ACHN (cell line): ENCODE measurements at places on chromosomes 4 and X.

GRCh38 chrX:71301195-71301924 lies at the start of gene ITGB1BP2:
Gene ITGB1BP2 (plus strand): TSS chrX:71301750. CDS start chrX:71301807, 57 bp downstream.
- DNase-seq, result no peak

DNA sequence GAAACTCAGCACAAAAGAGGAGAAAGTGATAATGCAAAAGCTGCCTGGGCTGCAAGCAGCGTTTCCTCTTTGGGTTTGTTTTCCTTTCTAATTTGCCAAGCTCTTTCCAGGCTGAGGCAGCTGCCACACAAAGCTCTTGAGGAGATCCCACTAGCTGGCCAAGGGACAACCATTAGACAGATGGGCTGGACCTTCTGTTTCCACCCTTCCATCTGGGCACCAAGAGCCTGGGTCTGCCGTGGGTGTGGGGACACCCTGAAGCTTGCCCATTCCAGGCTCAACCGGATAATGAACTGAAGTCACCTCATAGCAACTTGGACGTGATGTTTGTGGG lies 194.6 kb upstream of the C1QTNF7 start:
- no peak for DNase-seq

DNA sequence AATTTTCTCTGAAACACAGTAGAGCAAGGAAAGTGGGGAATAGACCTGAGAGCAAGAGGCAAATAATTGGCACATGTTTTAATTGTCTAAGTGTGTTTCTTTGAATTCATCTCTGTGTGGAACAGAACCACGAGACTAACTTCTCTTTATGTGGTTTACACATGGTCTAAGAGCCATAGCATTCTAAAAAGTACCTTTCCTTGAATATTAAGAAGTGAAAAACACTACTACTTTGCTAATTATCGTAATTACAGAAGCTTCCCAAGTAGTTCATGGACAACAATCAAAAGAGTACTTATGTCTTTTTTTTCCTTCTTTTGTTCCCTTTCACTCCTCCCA lies 2.9 kb upstream of the CYBB start:
- DNase-seq, result no peak

DNA sequence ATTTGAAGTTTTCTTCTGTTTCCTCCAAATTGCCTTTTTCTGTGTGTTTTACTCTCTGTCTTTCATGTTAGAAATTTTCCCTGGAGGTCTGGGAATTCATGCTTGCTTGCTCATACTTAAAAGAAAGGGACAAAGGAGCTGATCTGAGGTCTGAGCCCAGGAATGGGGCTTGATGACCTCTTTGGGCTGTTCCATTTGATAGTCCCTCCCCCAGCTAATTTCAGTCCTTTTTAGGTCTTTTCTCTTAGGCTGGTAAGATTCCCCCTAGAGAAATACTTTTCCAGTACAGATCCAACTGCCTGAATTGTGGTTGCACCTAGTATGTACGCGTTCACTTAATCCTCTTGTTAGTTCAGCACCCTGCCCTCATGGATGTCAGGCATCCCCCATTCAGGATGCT lies 5.5 kb upstream of the PIGA start:
- DNase-seq, result no peak

- DNase-seq, result no peak
These were observed 33.8 kb downstream of the CXCL1 start for GRCh38 chr4:73902817-73903547.

DNA sequence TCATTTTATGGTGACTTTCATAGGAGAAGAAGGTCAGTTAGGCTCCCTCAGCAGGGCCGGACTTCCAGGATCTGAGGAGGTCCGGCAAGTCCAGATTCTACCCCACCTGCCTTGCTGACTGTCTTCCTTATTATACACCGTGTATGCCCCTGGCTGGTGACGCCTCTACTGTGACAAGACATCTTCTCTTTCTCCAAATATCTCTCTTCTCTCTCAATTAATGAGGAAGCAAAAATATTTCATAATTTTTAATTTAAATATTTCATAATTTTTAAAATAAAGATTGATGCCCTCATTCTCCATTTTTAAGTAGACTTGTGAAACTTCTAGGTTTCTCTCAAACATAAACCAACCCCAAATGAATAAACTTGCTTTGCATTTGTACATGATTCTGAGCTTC lies 202.5 kb downstream of the NSUN7 start:
- no peak for DNase-seq

- DNase-seq, result no peak
These were observed 270.2 kb upstream of the SMIM31 start for GRCh38 chr4:164483711-164484110.

- peak; percentile 80 for DNase-seq
These were observed 1.5 kb downstream of the PIM2 start for GRCh38 chrX:48917139-48918001.

GRCh38 chr4:16029262-16029661 lies 54.6 kb downstream of the PROM1 start:
- no peak for DNase-seq

- DNase-seq, result no peak
These were observed 87.9 kb upstream of the C4orf50 start for GRCh38 chr4:6106156-6106555.

- DNase-seq, result no peak
These were observed 163.3 kb upstream of the USP38 start for GRCh38 chr4:143021384-143021783.

GRCh38 chrX:44239036-44239435 lies 104.4 kb downstream of the EFHC2 start:
- DNase-seq, result no peak

DNA sequence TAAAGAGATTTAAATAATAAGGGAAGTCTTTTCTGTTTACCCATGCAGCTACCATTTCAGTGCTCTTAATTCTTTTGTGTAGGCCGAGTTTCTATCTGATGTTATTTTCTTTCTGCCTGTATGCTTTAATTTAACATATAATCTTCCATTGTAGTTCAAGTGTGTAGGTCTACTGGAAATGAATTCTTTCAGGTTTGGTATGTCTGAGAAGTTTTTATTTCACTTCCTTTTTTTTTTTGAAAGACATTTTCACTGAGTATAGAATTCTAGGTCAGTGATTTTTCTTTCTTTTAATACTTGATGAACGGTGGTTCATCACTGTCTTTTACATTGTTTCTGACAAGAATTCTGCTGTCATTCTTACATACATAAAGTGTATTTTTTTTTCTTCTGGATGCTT lies 42.1 kb downstream of the VAMP7 start:
- DNase-seq, result no peak

GRCh38 chr4:13386405-13387107 lies 97.6 kb downstream of the RAB28 start:
- no peak for DNase-seq

DNA sequence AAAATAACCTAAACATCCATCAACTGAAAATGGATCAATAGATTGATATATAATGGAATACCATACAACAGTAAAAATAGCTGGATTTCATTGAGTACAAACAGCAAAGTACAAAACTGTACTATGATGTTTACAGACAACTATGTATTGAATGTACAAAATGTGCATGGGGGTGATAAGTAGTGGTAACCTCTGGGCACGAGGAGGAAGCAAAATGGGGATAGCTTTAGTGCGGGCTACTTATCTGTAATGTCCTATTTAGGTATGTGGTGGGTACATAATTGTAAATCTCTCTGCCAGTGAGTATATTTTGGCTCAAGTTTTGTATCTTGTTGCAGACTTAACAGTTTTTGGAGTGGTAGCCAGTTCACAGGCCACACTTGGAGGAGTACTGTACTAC lies 123.6 kb downstream of the STAG2 start:
- DNase-seq, result no peak

DNA sequence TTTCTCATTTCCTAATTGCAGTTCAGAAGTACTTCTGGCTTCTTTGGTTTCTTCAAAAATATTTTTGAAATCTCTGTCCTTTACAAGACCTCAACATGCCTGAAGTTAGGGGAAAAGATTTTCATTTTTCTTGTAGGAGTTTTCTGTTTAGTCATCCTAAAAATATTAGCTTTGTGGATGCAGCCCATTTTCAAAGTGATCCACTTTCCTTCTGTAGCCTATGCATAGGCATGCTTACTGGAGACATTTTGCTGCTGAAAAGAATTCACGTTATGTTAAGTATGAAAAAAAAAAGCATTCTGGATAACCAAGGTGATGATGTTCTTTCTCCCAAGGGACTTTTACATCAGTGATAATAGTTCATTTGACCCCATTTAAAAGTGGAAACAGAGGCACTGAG lies 245.6 kb downstream of the THOC2 start:
- no peak for DNase-seq

- no peak for DNase-seq
These were observed 18.3 kb upstream of the DUSP9 start for GRCh38 chrX:153628665-153629064.

DNA sequence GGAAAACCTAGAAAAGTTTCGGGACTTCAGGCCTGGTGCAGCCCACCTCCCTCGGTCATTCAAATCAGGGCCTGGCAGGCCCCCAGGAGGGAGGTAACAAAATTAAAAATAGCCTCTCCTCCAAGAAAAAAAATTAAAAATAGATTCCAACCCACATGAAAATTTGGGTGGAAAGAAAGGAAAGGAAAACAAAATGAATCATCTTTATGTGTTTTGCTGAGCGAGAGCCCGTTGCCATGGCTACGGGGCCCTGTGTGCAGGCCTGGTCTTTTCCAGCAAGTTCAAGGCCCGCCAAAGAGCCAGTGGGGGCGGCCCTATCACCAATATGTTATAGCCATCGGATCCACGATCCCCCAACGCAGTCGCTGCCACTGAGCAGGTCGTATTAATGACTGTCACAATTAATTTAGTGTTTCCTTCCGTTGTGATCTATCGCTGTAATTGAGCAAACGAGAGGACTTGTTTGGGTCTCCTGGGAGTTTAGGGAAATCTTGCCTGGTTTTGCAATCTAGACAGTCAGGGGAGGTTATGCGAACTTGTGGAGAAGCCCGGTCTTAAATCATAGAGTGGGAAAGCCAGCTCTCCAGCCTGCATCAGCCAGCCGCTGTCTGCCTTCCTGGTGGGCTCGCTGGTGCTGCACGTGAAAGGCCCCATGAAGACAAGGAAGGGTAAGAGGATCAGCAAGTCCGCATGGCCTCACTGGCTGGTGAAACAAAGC lies 452.4 kb downstream of the BCOR start:
- no peak for DNase-seq

DNA sequence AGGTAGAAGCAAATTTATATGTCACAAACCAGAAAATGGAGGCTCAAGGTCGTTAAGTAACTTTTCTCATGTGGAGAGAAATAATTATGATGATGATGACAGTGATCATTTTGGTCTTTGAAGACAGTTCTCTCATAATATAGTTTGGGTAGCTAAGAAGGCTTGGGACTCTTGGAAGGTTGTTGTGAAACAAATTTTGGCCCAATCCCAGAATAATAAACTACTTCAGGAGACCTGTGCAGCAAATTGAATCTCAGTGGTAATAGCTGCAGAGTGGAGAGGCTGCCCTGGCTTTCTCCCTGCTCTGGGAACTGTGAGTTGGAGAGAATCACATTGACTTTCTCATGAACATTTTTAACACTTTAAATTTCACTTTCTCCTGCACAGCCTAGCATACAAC lies 217.2 kb upstream of the BOD1L1 start:
- no peak for DNase-seq

GRCh38 chr4:2009651-2010233 lies 968 bp upstream of the NELFA start:
- DNase-seq, result peak; percentile 83

GRCh38 chrX:140715787-140716186 lies 6.2 kb downstream of the LINC00632 start:
- no peak for DNase-seq

GRCh38 chrX:31932769-31933168 lies 860.9 kb upstream of the FTHL17 start:
- DNase-seq, result no peak

- DNase-seq, result no peak
These were observed 33.6 kb upstream of the WFS1 start for GRCh38 chr4:6235901-6236640.

- peak; percentile 49 for DNase-seq
These were observed 43.0 kb downstream of the ENPEP start for GRCh38 chr4:110518889-110519490.
